SJSA1 (cell line): ENCODE measurements at places on chromosomes 1 and 21. TPM values are rescaled to one million over a fixed set of nuclear protein-coding genes. Genes with fewer than 3 reads are reported as not detected.

CLDN17 gene
- not detected in 2 replicates for total RNA-seq

C1orf198 gene
- 94.1 and 156 TPM in 2 replicates for total RNA-seq

DNA sequence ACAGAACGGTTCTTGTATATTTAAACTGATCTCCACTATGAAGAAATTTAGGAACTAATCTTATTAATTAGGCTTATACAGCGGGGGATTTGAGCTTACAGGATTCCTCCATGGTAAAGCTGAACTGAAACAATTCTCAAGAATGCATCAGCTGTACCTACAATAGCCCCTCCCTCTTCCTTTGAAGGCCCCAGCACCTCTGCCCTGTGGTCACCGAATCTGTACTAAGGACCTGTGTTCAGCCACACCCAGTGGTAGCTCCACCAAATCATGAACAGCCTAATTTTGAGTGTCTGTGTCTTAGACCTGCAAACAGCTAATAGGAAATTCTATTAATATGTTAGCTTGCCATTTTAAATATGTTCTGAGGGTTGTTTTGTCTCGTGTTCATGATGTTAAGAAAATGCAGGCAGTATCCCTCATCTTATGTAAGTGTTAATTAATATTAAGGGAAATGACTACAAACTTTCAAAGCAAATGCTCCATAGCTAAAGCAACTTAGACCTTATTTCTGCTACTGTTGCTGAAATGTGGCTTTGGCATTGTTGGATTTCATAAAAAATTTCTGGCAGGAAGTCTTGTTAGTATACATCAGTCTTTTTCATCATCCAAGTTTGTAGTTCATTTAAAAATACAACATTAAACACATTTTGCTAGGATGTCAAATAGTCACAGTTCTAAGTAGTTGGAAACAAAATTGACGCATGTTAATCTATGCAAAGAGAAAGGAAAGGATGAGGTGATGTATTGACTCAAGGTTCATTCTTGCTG, 147.2 kb downstream of the NR5A2 start:
- peaks cover 32% of the 10 kb centered on the region for H3K4me1 ChIP-seq
- DNase-seq = no peak

DNA sequence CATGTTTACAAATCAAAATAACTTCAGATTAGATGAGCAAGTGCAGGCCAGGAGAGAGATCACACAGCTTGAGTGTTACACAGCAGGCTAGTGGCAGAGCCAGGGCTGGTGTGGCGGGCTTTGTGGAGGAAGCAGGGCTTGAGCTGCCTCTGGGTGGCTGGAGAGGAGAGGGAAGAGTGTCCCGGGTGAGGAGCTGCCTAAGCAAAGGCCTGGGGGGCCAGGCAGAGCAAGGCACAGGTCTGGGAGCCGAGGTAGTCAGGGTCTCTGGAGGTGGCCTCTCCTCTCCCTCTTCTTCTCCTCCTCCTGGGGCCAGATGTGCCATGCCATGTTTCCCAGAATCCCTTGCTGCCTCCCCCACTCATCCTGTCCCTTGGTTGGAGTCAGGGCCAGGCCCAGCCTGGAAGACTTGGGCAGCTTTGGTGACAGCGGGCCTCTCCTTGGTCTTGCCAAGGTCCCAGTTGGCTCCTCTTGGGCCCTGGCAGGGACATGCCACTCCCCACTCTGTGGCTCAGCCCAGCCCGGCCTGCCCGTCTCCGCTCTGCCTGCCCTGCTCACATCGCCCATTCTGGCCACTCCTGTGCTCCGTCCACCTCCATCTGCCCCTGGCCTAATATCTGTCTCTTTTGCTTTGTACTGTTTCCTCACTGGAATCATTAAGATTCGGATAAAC, 70.3 kb downstream of the PTPRU start:
- H3K27me3 ChIP-seq = no peaks in the 10 kb centered on the region
- no peak for DNase-seq
- no peaks in the 10 kb centered on the region for H3K36me3 ChIP-seq
- no peak overlapping the region for H3K27ac ChIP-seq
